Thoracic aorta (tissue), 2 donors: ENCODE measurements at places on chromosomes 1 and 21.

- DNase-seq: no peak
Measured at GRCh38 chr1:67689267-67690017, 4.4 kb downstream of the GADD45A start.

DNA sequence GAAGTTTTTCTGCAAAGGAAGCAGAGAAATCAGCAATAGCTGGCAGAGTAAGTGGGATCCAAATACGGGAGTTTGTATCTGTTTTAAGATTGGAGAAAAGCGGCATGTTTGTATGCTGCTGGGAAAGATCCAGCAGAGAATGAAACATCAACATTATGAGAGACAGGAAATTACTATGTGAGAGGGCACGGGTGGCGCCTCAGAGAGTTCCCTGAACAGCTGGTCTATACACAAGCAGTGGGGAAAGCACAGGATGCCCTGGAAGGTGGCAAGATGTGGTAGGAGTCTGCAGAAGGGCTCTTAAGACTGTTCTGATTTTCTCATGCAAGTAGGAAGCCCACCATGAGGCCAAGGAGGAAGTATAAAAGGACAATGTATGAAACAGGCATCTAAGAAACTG, 130.4 kb downstream of the RERE start:
- no peak for DNase-seq

DNA sequence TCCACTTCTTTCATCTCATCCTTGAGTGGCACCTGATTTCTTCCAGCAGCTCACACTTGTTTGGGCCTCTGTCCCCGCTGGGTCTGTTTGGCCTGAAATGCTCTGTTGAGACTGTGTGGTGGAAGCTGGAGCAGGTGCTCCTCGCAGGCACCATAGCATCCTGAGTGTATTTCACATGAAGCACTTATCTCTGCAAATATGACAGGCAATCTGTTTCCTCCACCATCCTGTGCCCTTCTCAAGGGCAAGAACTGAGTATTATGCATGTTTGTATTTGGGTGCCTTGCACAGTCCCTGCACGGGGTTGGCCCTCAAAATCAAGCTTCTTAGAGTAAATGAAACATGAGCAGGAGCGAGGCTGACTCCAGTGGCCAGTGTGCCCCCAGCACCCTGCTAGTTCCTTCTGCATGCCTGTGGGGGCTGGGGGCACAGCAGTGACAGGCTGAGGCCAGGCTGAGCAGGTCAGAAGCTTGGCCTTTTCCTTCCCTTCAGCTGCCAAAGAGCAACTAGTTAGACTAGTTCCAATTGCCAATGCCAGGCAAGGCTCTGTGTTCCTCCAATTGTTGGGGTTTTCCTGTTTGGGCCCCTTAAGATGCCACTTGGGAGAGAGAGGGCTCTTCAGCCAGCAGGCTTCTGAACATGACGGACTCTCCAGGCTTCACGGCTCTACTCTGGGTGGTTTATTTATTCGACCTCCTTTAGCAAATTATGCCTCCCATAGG, 129.6 kb upstream of the ATP1A1 start:
- DNase-seq: no peak

GRCh38 chr1:54850737-54851136, 36.3 kb downstream of the DHCR24 start:
- no peak for DNase-seq

DNA sequence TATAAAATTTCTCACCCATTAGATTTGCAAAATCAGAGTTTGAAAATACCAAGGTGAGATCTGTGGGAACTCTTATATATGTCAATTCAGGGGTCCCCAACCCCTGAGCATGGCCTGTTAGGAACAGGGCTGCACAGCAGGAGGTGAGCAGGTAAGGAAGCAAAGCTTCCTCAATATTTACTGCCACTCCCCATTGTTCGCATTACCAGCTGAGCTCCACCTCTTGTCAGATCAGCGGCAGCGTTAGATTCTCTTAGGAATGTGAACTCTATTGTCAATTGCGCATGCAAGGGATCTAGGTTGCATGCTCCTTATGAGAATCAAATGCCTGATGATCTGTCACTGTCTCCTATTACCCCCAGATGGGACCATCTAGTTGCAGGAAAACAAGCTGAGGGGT, 376.6 kb downstream of the LMO4 start:
- no peak for DNase-seq

- DNase-seq: no peak
Measured at GRCh38 chr1:15158506-15159165, 5.1 kb downstream of the TMEM51 start.

- DNase-seq: no peak
Measured at GRCh38 chr1:8551613-8552489, 233.9 kb downstream of the SLC45A1 start.

GRCh38 chr1:162702628-162703027, 70.4 kb downstream of the DDR2 start:
- DNase-seq: no peak

- no peak for DNase-seq
Measured at GRCh38 chr21:42336054-42336453, 14.7 kb downstream of the TFF2 start.

DNA sequence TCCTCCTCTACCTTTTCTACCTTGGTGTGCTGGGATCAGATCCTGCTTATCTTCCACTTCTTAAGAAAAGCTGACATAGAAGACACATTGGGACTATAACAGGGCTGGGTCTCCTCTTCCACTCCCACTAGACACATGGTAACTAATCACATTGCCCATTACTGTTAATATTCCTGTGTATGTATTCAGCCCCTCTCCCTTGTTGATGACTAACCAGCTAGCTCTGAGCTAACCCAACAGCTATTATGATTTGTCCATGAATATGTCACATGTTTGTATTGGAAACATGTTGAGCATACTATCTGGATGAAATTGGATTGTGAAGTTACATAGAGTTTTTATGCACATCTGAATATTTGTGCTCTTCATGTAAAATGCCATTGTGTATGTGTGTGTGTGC, 52.9 kb downstream of the MPZL1 start:
- DNase-seq: no peak

DNA sequence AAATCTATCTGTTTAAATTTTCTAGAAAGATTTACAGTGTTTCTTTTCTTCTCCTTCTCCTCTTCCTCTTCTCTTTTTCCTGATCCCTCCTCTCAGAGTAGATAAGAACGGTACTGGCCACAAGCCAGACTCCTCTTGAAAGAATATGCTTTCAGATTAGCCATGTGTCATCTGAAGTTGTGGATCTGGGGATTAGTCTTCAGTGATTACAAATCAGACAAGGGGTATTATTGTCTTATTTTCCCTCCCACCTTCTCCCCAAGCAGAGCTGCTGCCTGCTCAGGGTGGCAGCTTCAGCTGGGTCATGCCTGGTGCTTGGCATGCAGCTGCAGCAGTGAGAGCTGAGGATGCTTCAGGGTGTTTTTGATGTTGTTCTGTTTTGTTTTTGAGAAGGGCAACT, 42.7 kb downstream of the SGIP1 start:
- DNase-seq: no peak

DNA sequence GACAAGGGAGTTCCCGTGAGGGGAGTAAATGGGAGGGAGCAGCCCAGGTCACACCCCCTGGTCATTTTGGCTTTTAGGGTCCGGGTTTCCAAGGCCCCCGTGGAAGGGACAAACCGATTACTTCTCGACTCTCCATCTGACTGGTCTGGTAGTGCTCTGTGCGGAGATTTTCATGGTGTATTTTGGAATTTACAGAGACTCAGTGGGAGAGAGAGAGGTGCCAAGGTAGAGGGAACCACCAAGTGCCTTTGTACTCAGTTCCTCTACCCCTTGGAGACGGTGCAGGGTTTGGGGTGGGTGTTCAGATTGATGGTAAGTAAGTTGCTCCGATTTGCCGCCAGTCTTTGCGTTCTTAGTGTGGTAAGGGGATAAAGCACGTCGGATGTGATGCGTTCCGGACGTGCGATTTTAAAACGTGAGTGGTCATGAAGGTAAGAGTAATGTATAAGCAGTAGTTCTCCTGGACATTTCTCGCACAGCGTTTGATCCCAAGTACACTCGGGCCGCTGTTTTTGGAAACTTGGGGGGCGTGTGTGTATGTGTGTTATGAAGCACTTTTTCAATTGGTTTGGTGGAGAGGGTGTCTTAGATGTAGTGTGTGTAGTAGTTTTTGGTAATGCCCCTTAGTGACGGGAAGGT, 682 bp downstream of the SUCO start:
- no peak for DNase-seq

- DNase-seq: no peak
Measured at GRCh38 chr1:214330715-214331114, 49.8 kb downstream of the SMYD2 start.

DNA sequence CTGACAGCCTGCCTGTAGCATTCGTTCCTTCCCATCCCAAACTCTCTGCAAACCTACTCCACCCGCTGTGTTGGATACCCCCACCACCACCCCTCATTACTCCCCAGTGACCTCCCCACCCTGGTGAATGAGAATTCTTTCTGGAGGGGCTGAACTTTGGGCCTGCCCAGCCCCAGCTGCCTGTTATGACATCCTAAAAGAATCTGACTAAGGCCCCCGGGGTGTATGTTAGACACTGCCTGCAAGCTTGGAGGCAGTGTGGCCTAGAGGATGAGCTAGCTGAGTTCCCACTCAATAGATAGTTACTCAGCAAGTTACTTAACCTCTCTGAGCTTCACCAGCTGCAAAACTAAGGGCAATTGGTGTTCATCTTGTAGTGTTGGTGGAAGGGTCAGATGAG, 110.2 kb upstream of the FGGY start:
- no peak for DNase-seq

GRCh38 chr21:16343776-16344175, 614.0 kb downstream of the USP25 start:
- no peak for DNase-seq

DNA sequence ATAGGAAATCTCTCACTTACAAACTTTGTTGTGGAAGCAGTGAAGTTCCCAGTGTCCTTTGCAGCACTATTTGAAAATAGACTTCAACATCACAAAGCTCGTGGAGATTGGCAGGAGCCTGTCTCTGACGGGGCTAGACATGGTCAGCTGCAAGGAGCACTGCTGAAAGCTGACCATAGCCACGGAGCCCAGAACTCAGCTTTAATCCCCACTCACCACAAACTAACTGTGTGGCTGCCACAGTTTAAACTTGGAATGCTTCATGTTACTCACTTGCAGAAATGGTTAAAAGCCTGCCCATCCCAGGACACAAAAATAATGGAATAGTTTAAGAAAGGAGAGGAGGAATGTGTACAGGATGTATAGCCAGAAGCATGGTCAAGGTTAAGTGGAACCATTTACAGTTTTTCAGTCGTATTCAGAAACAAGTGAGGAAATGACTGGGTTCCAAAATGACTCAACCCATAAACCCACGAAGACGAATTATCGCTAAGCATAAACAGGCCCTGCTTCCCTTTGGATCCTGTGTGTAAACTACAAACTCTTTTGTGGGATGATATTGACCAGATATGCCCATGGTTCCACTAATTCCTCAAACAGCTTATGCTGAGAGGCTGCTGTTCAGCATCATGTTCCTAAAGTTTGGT, 18.2 kb downstream of the DNALI1 start:
- no peak for DNase-seq

- DNase-seq: no peak
Measured at GRCh38 chr21:42579456-42580075, 65.9 kb downstream of the SLC37A1 start.

DNA sequence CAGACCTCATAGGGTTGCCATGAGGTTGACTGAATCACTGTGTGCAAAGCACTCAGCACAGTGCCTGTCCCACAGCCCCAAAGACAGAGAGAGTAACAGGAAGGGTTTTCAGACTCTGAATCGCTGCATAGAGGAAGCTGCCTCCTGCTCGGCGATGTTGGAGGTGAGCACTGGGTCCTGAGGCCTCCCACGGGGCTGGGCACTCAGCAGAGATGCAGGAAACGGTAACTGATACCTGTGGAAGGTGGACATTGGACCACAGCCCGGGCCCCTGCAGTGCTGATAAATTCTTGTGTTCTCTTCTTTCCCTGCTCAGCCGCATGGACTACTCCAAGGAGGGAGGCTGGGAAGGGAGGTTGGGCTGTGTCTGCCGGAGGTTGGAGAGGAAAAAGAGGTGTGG, 389.7 kb downstream of the PTPRU start:
- no peak for DNase-seq

- DNase-seq: no peak
Measured at GRCh38 chr1:168477792-168478191, 66.0 kb downstream of the XCL2 start.

GRCh38 chr1:66570196-66570595, 36.2 kb downstream of the SGIP1 start:
- DNase-seq: no peak

GRCh38 chr1:10941891-10942541, 70.4 kb upstream of the TARDBP start:
- no peak for DNase-seq

DNA sequence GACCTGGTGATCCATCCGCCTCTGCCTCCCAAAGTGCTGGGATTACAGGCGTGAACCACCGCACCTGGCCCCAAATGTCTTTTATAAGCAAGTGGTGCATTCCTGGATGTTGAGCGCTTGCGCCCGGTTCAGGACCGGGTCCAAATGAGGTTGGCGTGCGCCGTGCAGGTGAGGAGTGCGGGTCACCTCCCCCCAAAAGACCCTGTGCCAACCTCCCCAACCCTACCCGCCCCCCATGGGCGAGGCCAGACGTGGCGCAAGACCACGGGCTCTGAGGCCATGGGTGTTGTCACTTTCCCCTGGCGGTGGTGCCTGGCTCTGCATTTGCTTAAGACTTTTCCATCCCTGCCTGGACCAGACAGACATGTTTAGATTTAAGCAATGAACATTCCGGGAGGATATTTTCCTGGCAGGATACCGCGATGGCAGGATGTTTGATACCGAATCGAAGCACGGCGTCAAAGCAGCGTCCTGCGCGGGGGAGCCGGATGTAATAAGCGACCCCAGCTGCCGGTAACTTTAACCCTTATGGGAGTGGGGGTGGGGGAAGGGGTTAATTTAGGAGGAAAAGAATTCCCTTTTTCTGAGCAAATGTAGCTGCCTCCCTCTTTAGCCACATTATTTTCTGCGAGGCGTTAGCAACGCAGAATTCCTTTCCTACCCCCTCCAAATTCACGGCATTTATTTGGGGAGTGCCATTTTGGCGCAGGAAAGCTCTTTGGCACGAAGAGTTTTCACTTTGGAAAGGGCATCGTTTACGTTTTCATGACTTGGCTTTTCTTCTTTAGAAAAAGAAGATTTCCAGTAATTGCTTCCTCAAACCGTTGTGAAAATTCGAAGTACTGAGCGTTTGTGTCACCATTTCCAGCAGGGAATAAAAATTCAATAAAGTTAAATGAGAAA, 27.8 kb upstream of the RNF187 start:
- no peak for DNase-seq

DNA sequence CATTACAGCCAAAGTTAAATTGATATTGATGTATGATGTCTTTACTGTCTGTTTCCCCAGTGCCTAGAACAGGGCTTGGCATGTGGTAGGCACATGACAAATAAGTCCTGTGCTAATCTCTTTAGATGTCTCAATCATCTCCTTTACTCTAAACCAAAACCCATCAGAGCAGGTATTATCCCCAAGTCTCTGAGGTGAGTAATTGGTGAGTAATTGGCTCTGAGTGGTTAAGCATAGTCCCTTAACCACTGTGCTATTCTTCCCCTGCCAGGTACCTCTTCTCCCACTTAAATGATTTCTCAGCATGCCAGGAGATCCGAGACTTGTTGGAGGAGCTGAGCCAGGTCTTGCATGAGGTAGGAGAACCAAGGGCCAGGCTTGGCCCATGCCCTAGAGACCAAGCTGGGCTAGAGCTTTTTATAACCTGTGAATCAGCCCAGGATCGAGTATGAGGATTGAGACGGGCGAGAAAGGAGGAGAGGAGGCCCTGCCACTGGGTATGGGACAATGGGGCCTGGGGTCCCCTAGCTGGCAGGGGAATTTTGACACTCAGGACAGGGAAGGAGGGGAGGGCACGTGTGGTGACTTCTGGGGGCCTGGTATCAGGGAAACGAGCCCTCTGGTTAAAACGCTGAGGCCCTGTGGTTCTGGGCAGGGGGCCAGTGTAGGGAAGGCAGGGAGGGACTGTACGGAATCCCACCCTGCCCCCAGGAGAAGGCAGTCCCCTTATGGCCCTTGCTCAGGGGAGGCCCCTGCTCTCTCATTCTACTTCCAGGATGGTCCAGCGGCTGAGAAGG, 4.5 kb downstream of the CNKSR1 start:
- DNase-seq: no peak
